Stimulated activated CD8-positive, alpha-beta memory T cell treated with anti-CD3 and anti-CD28 coated beads, Interleukin-4, amount 100 ng/mL, for 48 hours (primary cell): ENCODE measurements at places on chromosomes 13 and 19.
A peak's percentile ranks its signal among the peaks of the same experiment; 100 is the strongest.

DNA sequence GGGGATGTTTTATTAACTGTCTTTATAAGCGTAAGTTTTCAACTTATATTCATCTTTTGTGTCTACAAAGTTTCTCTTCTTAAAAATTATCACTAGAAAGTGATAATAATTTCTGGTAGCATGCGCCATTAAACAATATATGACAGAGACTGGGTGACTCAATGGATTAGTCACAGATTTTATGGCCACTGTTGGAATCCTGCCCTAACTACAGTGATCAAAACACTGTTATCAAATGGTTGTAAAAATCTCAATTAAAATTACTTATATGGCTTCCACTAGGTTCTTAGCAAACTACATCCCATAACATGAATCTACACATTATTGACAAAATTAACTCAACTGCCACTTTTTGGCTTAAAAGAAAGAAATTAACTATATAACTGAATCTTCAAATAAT lies 350.0 kb downstream of the DACH1 start:
- DNase-seq = no peak

DNA sequence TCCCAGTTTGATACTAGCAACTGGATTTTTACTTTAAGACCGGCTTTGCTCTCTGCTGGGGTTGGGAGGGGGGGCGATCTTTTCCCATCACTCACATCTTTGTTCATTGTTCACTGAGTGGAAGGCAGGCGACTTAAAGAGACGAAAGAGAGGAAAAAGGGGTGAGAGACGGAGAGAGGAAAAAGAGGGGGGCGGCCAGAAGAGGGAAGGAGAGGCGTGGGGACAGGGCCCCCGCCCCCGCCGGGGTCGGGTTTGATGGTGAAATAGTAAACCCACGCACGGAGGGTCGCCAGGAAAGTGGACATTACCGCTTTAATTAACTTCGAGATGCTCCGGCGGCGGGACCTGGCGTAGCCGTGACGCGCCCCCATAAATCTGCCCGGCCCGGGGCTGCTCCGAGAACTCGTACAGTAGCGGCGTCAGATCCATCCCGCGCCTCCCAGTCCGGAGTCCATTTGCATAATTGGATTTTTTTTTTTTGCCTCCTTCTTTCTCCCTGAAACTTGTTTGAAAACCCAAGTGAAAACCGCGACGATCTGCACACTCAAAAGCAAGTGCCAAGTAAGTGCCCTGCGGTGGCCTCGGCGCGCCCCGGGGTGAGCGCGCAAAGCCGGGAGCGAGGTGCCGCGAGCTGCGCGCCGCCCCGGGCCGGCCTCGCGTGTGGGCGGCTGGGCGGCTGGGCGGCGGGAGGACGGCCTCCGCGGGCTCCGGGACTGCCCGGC lies 143.9 kb upstream of the ZNF536 start:
- DNase-seq = no peak

- DNase-seq = no peak
Measured at GRCh38 chr13:49256841-49257240, 9.1 kb downstream of the CDADC1 start.

DNA sequence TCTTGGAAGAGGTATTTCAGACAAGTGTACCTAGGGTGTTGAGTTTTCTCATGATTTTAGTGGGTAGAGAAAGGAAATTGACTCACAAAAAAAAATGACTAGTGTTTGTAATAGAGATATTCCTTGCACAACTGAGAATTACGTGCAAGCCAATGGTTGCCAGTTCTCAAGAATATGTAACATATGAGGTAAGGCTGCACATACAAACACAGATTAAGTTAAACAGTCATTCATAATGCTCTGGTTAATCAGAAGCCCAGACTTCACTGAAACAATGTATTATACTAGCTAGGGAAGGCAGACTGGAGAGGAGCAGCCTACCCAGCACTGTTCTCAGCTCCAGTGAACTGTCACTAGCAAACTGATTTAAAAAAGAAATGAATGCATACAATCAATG lies 418.3 kb downstream of the DIAPH3 start:
- DNase-seq = no peak

GRCh38 chr13:45873491-45874325 lies 22.2 kb upstream of the SIAH3 start:
- no peak for DNase-seq

GRCh38 chr19:19382118-19382517 lies 23.4 kb upstream of the GATAD2A start:
- no peak for DNase-seq

GRCh38 chr13:79374578-79374977 lies 31.5 kb downstream of the RBM26 start:
- no peak for DNase-seq

DNA sequence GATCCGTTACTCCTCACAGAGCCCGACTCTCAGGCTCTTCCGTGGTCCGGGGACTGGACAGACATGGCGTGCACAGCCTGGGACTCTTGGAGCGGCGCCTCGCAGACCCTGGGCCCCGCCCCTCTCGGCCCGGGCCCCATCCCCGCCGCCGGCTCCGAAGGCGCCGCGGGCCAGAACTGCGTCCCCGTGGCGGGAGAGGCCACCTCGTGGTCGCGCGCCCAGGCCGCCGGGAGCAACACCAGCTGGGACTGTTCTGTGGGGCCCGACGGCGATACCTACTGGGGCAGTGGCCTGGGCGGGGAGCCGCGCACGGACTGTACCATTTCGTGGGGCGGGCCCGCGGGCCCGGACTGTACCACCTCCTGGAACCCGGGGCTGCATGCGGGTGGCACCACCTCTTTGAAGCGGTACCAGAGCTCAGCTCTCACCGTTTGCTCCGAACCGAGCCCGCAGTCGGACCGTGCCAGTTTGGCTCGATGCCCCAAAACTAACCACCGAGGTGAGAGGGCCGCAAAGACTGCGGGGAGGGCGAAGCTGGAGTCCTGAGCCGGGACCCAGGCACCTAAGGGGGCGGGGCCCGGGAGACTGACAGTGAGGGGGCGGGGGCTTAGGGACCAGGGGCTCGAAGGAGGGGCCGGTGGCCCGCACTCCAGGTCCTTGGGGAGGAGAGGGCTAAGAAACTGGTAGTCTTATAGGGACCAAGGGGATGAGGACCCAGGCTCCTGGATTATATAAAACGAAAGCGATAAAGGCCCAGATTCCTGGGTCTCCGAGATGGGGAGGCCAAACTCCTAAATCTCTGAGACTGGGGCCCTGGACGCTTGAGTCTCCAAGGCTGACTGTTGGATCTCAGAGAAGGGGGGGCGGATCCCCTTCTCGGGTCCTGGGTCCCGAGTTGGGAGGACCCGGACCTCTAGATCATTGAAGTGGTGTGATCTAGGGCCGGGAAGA lies 2.0 kb downstream of the ETV2 start:
- peak; percentile 87 for DNase-seq

- no peak for DNase-seq
Measured at GRCh38 chr13:82675024-82675423, 1207.2 kb downstream of the SLITRK1 start.

GRCh38 chr19:1715540-1715939 lies 37.8 kb upstream of the ONECUT3 start:
- DNase-seq = no peak
